Stimulated activated CD8-positive, alpha-beta memory T cell treated with anti-CD3 and anti-CD28 coated beads, Interleukin-2, amount 100 ng/mL, for 48 hours (primary cell): ENCODE measurements at places on chromosomes 16 and 17.

DNA sequence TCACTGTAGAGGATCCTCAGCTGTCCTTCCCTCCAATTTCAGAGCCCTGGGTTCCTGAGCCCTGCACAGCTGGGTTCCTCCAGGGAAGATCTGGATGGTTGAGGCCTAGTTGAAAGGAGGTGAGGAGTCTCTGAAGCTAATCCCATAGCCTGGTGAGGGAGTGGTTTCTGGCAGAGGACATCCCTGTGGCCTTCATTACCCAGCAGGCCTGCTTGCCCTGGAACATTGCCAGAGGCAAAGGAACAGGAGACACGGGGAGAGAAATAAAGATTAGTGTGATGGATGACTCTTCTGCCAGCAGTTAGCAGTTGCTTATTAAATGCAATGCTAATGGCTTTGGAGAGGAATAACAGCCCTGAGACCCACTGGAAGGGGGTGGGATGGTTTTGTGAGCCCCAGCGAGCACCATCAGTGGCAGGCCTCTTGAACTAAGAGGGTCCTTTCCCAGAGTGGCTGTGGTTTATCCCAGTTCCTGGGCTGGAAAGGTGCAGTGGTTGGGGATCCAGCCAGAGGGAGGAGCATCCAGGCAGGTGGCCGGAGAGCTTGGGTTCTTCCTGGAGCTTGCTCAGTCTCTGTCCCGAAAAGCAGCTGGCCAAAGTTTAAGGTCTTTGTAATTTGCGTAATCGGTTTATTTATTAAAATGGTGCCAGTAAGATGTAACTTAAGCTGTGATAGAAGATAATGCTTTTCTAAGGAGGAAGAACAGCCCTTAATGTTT lies 209.7 kb downstream of the CCDC182 start:
- DNase-seq: no peak

DNA sequence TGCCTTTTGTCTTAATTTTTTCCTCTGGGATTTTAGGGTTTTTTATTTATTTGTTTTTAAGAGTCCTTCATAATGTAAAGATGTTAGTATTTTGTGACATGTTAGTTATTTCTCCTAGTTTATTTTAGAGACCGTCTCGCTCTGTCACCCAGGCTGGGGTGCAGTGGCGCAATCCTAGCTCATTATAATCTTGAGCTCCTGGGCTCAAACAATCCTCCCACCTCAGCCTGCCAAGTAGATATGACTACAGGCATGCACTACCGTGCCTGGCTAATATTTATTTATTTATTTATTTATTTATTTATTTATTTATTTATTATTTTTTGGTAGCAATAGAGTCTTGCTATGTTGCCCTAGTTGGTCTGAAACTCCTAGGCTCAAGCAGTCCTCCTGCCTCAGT lies 37.4 kb upstream of the ARHGAP17 start:
- DNase-seq: no peak

DNA sequence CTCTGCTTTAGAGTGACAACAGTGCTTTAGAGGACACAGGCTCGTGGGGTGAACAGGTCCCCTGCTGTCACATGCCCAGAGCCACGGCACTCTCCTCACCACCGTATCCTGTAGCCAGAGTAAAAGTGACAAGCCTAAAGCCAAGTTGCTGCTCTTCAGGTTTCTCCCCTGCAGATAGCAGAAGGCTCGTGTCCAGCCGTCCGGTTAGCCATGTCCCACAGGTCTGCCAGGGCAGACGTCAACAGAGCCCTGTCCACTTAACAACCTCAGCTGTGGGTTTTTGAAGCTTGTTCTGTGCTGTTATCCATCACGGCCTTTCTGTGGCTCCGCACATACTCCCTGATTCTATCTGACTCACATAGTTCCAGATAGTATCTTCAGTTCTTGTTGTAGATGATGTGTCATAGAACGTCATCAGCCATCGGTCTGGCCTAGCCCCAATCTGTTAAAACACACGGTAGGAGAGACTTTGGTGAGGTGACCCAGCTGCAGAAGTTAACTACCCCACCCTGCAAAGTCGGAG lies 100.7 kb downstream of the SOCS1 start:
- DNase-seq: peak; percentile 36

DNA sequence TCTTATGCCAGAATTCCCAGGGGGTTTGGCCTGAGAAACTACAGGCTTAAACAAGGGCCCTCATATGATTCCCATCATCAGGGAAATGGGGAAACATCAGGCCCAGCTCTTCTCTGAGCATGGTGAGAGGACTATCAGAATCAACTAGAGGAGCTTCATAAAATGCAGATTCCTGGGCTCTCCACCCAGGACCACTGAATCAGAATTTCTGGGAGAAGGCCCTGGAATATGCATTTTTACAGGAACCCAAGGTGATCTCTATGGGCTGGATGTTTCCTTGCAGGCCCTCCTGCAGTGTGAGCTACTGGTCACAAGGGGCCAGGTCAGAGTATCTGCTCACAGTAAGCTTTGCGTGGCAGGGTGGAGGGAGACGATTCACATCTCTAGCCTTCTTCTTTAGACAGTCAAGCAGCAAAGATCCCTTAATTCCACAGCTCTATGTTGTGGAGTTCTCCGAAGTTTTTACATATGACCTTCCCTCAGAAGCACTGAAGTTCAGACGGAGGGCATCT lies 38.8 kb upstream of the HOXB13 start:
- no peak for DNase-seq

GRCh38 chr17:67007266-67007665 lies 37.1 kb upstream of the CACNG1 start:
- no peak for DNase-seq

DNA sequence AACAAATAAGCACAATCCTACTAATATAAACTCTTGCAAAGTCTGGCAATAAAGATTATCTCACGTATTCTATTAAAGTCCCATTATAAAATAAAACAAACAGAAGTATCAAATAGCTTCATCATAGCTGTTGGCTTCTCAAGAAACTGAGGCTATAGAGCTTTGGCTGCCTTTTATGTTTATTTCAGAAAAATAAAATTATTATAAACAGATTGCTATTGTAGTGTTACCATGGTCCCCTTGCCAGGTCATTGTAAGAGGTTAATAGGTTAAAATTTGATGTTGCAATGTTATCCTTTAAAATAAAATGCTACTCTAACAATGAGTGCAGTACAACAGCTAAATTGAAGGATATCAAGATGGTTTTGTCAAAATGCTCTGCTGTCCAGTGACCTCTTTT lies 828.8 kb upstream of the SOX9 start:
- DNase-seq: no peak

GRCh38 chr17:77877036-77877435 lies 81.5 kb upstream of the TNRC6C start:
- DNase-seq: no peak

DNA sequence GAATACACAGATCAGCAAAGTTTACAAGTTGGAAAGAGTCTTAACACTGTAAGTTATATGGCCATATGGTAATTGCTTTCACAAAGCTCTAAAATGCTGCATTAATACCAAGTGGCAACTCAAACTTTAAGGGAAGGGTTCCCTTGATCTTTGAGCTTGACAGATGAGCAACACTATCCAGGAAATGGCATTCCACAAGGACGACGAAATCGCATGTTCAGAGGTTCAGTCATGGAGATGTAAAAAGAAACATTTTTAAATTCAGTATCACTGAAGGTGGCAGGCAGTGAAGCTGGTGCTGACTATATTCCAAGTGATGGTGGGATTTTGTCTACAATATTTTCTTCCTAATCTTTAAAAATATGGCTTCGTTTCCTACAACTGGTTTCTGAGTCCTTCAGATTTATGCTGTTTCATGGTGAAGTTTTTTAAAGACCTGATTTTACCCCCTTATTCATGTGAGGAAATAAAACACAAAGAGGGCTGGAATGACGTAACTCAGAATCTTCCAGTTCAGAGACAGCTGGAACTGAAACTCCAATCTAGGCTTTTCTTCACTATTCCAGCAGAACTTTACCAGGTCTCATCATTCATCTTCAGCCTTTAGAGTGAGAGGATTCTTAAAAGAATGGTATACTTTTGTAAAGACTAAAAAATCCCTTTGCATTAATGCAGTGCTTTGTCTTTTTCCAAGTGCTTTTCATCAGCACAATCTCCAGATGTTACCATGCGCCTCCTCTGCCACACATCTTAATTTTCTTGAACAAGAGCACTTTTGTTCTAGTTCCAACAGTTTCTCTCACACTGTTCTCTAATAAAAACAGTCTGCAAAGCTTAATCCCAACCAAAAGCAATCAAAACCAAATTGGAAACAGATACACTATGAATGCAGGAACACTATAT lies 20.2 kb downstream of the CHCT1 start:
- no peak for DNase-seq

GRCh38 chr16:84667600-84668309 lies 19.4 kb downstream of the KLHL36 start:
- no peak for DNase-seq

DNA sequence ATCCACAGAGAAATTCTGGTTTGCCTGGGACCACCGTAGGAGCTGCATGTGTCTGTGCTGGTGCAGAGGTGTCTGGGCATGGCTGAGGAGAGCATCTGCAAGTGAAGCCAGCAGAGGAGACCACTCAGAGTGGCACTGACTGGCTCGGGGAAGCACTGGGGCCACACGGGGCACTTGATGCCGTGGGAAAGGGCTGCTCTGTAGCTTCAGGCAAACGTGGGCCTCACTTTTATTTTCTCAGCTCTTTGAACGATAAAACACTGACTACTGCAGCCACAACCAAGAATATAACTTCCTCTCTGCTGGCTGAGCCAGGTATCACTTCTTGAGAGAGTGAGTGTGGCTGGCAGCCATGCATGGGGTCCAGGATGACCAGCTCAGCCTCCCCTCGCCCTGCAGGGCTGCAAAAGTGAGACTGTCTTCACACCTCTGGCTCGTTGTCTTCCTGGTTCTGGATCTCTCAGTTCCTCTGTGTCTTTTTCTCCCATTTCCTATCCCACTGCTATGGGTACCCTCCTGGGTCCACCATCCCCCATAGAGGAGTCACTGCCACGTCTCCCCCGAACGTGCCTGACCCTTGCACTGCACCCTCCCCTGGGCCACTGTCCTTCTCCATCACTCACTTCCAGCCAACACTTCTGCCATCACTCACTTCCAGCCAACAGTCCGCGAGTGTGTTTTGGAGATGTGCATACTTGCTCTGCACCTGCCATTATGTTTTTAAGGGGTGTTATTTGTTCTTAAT lies 201.4 kb upstream of the CHMP6 start:
- no peak for DNase-seq

DNA sequence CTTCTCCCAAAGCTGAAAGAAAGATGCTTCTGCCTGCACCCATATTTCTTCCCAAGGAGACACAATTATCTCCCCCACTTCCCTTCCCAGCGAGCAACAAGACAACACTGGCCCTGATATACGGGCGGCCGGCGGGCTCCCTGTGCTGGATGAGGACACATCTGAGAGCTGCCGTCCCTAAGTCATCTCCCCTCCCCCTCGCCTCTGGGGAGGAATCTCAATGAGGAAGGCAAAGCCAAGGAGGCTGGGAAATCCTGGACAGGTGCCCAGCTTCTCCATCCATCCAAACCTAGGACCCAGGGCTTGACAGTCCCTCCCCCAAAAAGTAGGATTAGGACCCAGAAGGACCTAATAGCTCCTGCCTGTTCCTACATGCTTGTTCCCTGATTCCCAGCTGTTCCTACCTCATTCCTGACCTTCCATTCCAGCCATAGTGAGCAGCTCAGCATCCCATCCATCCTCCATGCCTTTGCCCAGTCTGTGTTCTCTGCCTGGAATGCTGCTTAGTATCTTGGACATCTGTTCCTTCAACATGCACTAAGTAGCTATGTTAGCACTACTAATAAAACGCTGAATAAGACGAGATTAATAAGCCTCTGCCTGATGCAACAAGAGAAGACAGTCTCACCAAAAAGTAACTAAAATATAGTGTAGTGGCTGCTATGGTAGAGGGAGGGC lies 167.9 kb downstream of the CCT6B start:
- DNase-seq: no peak

DNA sequence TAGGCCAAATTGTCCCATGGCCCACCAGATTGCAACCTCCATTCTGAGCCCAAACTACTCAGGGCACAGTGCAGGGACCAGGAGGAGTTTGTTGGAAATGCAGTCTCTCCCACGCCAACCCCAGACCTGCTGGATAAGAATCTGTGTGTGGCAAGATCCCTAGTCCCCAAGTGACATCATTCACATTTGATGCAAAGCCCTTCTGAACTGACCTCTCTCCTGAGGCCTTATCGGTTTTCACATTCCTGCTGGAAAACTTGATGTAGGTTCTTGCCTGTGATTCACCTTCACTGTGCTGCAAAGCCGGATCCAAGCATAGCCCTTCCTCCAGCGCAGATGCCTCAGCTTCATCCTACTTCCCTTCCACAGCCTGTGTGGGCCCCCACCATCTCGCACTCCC lies 6.6 kb upstream of the SHCBP1 start:
- DNase-seq: no peak

DNA sequence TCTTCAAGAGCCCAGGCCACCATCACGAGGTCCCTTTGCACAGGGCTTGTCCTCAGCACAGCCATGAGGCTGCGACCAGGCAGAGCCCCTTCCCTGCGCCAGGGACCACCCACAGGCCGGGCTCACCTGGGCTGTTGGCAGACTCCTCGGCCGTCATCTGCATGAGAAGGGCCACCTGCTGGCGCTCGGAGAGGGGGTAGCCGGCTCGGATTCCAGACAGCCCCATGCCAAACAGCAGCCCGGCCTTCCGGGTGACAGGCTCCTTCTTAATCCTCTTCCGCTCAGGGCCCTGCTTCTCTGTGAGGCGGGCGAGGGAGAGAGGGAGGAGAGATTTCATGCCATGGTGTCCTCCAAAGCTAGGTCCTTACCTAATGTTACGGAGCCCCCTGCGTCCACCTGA lies 73.4 kb downstream of the ZNF778 start:
- no peak for DNase-seq

DNA sequence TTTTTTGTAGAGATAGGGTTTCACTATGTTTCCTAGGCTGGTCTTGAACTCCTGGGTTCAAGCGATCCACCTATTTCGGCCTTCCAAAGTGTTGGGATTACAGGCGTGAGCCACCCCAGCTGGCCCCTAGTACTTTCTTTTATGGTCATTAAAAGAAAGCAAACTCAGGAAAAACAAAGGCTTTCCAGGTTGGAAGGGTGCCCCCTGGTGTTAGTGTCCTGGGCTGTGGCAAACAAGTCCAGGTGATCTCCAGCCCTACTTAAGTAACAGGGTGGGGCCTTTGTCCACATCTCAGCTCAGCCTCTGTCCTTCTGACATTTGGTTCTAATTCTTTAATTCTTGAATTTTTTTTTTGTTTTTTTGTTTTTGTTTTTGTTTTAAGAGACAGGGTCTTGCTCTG lies 6.9 kb downstream of the IGFBP4 start:
- DNase-seq: peak; percentile 26

DNA sequence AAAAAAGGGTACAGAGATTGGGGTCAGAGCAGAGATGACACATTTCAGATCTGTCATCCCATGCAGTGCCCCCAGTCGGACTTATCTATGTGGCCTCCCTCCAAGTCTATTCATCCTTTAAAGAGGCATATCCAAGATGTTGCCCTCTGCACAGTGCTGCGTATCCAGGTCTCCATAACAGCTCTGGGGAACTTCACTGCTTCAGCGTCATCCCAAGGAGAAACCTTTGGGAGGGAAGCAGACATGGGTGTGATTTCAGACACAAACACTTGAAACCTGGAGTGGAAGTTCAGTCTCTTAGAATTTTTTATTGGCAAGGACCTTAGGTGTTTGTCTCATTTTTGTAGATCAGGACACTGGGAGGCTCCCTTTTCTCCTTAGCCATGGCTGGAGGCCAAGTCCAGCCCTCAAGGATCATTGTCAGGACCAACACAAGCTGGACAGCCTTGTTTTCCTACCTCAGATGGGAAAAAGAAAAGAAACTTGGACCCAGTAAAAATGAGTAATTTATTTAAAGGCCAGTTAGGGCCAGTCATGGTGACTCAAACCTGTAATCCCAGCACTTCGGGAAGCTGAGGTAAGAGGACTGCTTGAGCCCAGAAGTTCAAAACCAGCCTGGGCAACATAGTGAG lies 23.9 kb upstream of the NLK start:
- DNase-seq: no peak

- no peak for DNase-seq
Measured at GRCh38 chr17:77842528-77843147, 115.9 kb upstream of the TNRC6C start.
